ENCODE measurements at places on chromosomes 11 and 22. TPM values are rescaled to one million over a fixed set of nuclear protein-coding genes. Genes with fewer than 3 reads are reported as not detected.

Gene BATF2
- not detected for total RNA-seq

Gene CPT1A
- 7.0 TPM for total RNA-seq

Gene DCHS1
- total RNA-seq, result 37.6 TPM

Gene CSKMT
- total RNA-seq, result 3.1 TPM

Gene TYR
- total RNA-seq, result 1.4 TPM

Gene FOLH1
- 4.6 TPM for total RNA-seq

Gene SOX6
- total RNA-seq, result 54.7 TPM

Gene GPR83
- 0.48 TPM for total RNA-seq

Gene CECR2
- 1.2 TPM for total RNA-seq

Gene TRPM5
- total RNA-seq, result not detected

Gene CHST1
- 3.1 TPM for total RNA-seq

Gene MS4A8
- 4.1 TPM for total RNA-seq

Gene TSGA10IP
- total RNA-seq, result not detected

Gene TMEM121B
- total RNA-seq, result 1.7 TPM

DNA sequence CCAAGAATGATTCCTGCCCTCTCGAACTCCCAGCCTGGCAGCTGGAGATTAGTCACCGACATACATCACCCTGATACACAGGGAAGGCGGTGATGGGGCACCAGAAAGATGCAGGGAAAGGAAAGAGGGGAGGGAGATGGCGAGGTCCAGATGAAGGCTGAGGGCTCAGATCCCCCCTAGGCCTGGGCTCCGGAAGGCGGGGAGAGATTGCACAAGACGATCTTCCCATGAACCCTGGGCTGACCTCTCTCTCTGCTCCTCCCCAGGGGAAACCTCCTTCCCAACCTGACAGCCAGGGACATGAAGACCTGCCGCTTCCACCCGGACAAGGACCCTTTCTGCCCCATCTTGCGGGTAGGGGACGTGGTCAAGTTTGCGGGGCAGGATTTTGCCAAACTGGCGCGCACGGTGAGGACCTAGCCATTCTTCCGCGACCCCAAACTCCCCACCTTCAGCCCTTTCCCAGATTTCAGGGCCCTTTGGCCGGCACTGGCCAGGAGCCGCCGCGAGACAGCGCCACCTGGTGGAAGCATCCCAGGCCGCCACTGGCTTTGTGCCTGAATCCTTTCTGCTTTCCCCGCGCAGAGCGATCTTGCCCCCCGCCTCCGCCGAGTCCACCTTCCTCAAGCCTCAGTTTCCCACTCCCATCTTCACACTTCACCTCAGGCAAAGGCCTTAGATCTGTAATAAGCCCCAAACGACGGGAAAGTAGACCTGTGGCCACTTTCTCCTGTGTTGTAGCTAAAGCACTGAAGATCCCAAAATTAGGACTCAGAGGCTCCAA, 11.5 kb downstream of the P2RX3 start:
- DNase-seq, result peak; percentile 40

DNA sequence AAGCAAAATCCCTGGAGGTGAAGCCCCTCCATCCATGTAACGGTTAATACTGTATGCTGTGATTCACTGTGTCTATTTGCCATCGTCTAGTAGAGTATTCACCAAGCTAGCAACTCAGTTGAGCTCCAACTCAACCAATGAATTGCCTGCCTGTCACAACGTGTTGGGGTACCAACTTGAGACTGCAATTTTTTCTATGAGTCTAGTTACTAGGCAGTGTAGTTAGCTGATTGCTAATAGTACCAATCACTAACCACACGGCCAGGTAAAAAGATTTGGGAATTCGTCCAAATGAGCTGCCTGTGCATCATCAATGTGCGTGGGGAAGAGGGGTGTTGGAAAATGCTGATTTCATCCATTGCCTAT, 1.0 kb upstream of the BTG4 start:
- no peak for DNase-seq

DNA sequence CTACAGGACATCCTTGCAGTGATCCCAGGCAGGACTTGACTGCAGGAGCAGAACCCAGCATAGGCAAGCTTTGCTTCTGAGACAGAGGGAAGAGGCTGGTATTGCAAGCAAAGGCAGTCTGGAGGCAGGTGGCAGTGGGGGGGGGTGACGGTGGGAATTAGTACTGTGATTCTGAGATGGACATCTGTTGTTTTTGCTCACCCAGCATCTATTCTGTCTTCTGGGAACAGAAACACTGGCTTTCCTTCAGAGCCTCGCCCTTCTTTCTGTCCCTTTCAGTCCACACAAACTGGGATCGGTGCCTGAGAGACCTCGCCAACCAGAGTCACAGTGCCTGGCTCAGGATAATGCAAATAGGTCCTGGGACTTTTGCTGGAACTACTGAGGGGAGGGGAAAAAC, 31.2 kb upstream of the RASL10A start:
- no peak for DNase-seq

DNA sequence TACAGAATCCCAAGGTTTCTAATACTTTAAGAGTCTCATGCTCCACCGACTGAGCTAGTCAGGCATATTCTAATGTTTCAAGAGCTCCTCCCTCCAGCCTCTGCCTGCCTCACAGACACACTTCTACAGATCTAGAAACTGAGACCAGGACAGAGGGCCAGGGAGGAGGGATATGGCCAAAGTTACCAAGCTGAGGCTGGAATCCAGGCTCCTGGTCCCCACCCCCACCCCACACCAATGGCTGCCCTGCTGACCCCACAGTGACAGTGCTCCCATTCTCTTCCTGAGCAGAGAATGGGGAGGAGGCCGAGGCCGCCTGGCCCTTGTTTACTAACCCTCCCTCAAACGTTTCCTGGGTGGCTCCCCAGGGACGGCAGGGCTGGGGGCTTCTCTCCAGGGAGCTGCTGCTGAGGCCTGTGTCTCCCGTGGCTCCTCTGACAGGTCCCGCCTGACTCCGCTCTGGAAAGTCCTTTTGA, 2.2 kb downstream of the PLEKHB1 start:
- DNase-seq, result no peak

- no peak for DNase-seq
Measured at GRCh38 chr11:1751531-1751921, 1.1 kb upstream of the IFITM10 start.

DNA sequence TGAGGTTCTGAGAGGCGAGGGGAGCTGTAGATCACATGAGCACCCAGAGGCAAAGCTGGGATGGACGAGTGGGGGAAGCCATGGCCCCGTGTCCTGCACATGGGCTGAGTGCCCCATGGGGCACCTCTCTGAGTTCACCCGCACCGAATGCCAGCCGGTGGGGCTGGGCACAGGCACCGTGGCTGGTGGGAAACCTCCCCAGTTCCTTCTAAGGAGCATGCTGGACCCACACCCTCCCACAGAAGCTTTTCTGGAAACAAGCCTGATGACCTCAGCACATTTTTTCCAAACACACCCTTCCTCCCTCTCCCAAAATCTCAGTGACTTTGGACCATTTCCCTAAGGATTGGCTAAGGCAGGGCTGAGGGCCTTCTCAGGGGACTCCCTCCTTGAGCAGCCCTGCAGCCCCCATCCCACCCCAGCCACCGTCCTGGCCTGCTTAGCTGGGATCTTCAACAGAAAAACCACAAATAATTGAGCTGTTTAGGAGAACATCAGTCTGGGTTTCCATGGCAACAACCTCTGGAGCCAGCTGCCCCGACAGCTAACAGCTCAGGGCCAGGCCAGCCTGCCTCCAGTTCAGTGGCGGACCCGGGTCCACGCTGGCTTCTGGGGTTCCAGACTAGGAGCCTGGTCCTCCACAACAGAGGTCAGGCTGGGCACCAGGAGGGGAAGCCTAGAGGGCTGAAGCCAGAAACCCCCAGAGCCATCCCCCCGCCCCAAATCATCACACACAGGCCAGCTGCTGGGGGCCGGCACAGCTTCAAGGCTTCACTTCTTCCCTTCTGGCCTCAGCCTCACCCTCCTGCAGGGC, 18.1 kb upstream of the LINC01488 start:
- DNase-seq, result peak; percentile 85

- peak; percentile 50 for DNase-seq
Measured at GRCh38 chr11:35305670-35306382, 113.5 kb downstream of the SLC1A2 start.

- peak; percentile 34 for DNase-seq
Measured at GRCh38 chr22:39997939-39998726, 3.4 kb downstream of the FAM83F start.

- DNase-seq, result peak; percentile 65
Measured at GRCh38 chr11:68099474-68100405, 21.4 kb downstream of the CHKA start.

GRCh38 chr11:102493524-102493923, 37.0 kb downstream of the MMP7 start:
- no peak for DNase-seq

DNA sequence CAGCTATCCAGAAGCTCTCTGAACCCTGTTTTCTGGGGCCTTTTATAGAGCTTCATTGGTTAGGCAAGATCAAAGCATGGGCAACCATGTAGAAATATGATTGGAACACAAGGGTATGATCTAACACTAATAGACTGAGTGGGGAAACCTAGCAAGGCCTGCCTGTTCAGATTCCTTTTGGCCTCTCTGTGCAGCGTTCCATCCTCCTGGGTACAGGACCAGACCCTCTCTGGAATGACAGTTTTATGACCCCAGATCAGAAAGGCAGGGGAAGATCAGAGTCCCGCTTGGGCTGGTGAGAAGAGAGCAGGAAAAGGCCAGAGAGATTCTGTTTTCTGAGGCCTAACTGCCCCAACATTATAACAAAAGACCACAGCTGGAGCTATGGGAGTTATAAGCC, 36.7 kb upstream of the VWA5A start:
- peak; percentile 90 for DNase-seq

GRCh38 chr22:48181263-48181955, 1419.0 kb downstream of the TBC1D22A start:
- DNase-seq, result no peak
